ENCODE measurements at places on chromosomes 11 and 22. TPM values are rescaled to one million over a fixed set of nuclear protein-coding genes. Genes with fewer than 3 reads are reported as not detected.

The GAB4 gene
- not detected for total RNA-seq

The HBE1 gene
- not detected for total RNA-seq

The MRPL16 gene
- total RNA-seq = 51.2 TPM

The TYR gene
- not detected for total RNA-seq

The P2RX6 gene
- total RNA-seq = 0.42 TPM

The ACRV1 gene
- total RNA-seq = not detected

The TCN1 gene
- 335 TPM for total RNA-seq

The TRPC6 gene
- total RNA-seq = not detected

The CHKB gene
- total RNA-seq = 83.2 TPM

The DDX25 gene
- total RNA-seq = not detected

The LMNTD2 gene
- total RNA-seq = 7.2 TPM

The KRTAP5-8 gene
- not detected for total RNA-seq

The MYEOV gene
- total RNA-seq = 98.4 TPM

The TP53AIP1 gene
- 0.78 TPM for total RNA-seq

The SAA4 gene
- total RNA-seq = 2.6 TPM

The NXPE4 gene
- not detected for total RNA-seq

The SCN2B gene
- total RNA-seq = not detected

The TSPAN4 gene
- total RNA-seq = 36.3 TPM

The MIAT gene
- total RNA-seq = 0.64 TPM

The AP5B1 gene
- 21.9 TPM for total RNA-seq

The INPPL1 gene
- total RNA-seq = 203 TPM

The SULT4A1 gene
- total RNA-seq = 7.9 TPM

The ZNF214 gene
- 3.0 TPM for total RNA-seq

The NCF4 gene
- 0.54 TPM for total RNA-seq

The TNNT3 gene
- not detected for total RNA-seq

The SCUBE1 gene
- total RNA-seq = 0.47 TPM

The OR51I1 gene
- not detected for total RNA-seq

The MISFA gene
- total RNA-seq = 7.3 TPM

The OR52E8 gene
- not detected for total RNA-seq

The ALDH3B2 gene
- 2.9 TPM for total RNA-seq

The GALNT18 gene
- 9.2 TPM for total RNA-seq

The OR5W2 gene
- total RNA-seq = not detected

The APOBEC3B gene
- total RNA-seq = 43.3 TPM

The MTMR3 gene
- total RNA-seq = 40.1 TPM

The TEX12 gene
- total RNA-seq = not detected

The HORMAD2 gene
- not detected for total RNA-seq

The MYO7A gene
- total RNA-seq = 3.7 TPM

The SNX19 gene
- total RNA-seq = 40.5 TPM

The SNRPD3 gene
- 165 TPM for total RNA-seq

The HSPA8 gene
- total RNA-seq = 1,511 TPM

The CRYBB2 gene
- not detected for total RNA-seq

The H19 gene
- total RNA-seq = 1.9 TPM
